ENCODE measurements at places on chromosomes 6 and 20.

GRCh38 chr6:167311286-167311685 is 13.6 kb upstream of the TTLL2 start:
- no peak for DNase-seq

DNA sequence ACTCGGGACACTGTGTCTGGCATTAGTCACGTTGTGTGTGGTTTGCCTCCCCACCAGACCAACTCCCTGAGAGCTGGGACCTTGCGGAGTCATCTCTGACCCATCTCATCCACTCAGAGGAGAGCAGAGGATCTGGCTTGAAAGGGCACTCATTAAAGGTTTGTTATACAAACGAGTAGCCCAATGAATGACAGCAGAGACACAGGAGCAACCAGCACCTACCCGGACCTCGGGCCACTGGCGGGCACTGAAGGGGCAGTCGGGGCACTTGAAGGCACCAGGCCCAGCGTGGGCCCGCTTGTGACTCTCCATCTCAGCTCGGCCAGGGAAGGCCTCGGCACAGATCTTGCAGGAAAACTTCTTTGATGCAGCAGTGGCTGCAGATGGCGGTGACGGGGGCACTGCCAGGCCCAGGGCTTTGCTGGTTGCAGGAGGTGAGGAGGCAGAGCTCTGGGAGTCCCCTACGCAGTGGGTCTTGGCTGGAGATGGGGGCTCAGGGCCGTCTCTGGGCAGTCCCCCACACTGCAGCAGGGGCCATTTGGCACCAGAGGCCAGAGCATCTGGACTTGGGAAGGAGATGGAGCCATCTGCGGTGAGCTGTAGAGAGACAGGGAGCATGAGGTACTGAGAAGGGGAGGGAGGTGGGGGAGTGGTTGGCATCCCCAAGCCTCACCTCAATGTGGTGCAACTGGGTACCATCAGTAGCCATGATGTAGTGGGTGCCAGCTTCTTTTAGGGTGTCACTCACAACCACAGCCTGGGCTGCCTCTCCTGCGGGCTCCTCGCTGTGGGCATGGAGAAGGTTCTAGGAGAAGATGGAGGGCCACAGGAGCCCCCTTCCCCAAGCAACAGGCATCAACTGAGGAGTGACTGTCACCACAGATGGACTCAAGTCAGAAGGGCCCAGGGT is 17.7 kb downstream of the PCIF1 start:
- no peak for DNase-seq

DNA sequence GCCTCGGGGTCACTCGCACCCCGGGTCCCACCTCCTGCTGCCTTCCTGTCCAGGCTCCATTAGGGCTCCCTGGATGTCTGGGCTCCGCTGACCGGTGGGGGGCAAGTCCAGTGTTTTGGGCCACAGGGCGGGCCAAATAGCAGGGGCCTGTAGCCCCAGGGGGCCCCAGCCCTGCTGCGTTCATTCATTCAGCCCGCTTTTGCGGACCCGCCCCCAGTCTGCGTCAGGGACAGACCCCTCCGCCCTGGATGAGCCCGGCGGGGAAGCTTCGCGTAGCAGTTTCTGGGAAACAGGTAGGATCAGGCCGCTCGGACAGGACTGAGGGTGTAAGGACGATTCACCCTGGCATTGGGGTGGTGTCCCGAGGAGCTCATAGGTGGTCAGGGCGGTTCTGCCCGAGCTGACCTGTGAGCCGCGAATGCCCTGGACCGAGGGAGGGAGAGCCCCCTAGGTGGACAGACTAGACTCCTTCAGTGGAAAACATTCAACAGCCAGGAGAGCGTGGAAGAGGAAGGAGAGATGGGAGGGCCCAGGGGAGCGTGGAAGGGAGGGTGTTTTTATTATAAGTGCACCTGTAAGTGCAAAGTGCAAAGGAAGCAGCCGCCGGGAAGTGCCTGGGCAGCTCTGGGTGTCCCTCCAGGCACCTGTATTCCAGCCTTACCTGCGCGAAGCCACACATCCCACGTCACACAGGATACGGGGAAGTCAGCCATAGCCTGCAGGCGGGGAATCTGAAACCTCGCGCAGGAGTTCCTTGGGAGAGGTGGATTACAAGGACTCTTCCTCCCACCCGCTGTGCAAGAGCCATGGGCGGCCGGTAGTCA is 662 bp downstream of the ENTPD6 start:
- peak; percentile 16 for DNase-seq

- no peak for DNase-seq
These were observed 356.0 kb downstream of the BMP2 start for GRCh38 chr20:7123457-7123856.

- DNase-seq = no peak
These were observed 184.9 kb downstream of the GPX5 start for GRCh38 chr6:28710466-28711191.

GRCh38 chr20:52035977-52036376 is 155.6 kb downstream of the ZFP64 start:
- DNase-seq = no peak

DNA sequence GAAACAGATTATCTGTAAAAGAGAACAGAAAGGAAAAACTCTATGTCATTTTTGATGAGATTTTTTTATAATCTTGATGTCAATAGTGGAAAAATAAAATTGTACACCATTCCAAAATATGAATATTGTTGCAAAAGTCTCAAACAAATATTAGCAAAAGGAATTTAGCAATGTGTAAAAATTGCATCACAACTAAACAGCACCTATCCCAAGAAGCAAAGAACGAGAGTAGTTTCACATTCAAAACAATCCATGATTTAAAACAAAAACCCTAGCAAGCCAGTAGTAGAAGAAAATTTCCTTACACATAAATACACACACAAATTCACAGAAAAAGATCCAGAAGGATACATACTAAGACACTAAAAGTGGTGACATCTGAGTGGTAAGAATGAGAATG is 38.4 kb downstream of the LCA5 start:
- no peak for DNase-seq

DNA sequence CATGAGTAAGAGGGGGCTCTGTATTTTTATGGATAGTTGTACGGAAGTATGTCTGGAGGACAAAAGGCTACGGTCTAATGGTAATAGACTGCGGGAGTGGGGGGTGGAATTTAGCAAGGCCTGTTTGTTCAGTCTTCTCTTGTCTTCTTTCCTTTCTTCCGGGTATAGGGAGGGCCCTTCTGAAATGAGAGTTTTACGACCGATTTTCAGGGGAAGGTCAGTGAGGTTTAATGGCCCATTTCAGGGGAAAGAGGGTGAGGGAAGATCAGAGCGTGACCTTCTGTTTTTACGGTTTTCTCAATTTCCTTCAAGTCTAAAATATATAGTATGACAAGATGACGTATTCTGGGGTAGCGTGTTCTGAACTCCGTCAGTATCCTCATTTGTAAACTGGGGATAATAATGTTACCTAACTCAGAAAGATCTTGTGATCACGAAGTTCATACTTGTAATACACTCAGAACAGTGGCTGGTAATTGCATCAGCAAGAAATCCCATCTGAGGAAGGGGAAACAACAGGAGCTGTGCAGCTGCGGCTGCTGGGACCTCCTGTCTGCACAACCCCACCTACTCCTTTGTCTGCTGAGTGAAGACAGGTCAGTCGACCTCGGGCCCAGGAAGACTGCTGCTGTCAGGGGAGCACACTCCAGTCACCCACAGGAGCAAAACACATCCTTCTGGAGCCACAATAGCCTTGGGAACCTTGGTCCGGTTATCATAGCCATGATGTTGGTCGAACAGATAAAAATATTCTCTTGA is 90.4 kb downstream of the MAP3K7 start:
- no peak for DNase-seq

DNA sequence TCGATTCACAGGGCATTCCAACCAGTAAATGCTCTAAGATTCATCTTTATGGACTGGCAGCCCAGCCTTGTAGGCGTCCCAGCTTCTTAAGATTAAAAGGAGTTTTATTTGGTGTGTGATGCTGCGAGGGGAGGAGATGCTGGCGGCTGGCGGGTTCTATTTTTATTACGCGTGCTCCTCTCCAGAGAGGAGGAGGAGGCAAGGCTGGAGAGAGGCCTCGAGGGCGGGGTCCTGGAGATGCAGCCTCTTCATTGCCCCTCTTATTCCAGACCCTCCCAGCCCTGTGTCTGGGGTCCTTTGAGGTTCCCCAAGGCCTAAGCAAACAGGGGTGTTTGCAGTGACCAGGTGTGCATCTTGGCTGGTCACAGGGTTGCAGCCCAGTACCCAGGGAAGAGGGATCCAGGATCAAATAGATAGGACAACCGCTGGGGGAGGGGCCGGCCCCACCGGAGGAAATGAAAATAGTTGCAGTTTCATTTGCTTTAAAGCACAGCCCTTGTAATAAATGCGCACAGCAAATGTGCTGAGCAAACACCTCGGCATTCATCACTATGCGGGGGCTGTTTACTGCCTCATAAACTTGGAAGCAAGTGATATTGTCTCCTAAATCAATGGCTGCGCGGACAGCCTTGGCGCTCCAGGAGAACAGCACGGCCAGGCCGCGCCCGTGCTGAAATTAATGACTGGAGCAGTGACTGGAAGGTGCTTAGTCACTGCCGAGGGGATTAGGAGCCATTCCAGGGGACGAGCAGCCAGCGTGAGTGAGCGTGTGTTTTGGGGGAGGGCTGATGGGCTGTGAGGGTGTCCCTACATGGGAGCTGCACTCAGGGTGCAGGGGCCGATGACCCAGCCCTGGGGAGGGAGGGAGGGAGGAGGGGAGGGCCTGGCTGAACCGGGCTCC is 83.0 kb downstream of the TMEM242 start:
- DNase-seq = no peak

DNA sequence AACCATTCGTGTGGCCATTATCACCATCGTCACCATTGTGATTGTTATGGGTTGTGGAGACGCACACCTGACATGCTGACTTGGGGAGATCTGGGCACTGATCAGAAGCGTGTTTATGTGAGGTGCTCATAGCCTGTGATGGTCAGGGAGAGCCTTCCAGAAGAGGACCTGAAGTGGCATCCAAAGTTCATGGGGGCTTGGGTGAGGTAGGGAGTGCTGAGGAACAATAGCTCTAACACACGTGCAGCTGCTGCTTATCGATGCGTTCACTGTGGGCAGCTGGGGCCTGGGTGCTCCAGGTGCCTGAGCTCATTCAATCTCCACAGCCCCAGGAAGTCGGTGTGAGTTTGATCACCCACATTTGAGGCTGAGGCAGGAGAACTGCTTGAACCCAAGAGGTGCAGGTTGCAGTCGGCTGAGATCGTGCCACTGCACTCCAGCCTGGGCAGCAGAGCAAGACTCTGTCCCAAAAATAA is 227.3 kb downstream of the PREX1 start:
- DNase-seq = no peak

DNA sequence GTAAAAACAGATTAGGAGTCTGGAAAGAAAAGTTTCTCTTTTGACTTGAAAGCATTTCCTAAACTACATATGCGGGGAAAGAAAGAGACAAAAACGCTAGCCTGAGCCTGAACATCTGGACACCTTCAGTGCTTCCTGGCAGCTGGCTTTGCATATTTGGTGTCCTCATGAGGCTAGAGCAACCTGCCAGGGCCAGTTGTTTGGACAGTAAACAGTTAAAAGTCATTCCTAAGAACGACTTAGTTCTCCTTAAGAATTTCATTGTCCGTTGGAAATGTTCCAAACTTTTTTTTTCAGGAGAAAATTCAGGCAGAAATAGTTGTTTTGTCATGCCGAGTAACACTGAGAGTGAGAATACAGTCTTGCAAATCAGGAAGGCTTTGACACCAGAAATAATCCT is 199.8 kb downstream of the SMOC2 start:
- DNase-seq = no peak

GRCh38 chr6:87902383-87902782 is 145.3 kb upstream of the SPACA1 start:
- no peak for DNase-seq

DNA sequence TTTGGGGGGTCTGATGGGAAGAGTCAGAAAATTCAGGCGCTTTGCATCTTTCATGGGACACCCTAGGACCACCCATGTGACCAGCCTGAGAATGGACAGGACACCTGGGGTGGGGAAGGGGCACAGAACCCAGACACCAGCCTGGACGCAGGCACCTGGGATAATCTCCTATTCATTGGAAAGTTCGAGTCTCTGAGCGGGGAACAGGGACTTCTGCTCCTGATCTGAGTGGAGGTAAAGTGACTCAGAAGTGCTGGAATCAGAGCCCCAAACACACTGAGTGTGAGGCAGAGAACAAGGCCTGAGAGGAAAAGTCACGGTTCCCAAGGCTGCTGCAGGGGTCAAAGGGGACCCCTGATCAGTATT is 1.4 kb downstream of the HLA-B start:
- no peak for DNase-seq

DNA sequence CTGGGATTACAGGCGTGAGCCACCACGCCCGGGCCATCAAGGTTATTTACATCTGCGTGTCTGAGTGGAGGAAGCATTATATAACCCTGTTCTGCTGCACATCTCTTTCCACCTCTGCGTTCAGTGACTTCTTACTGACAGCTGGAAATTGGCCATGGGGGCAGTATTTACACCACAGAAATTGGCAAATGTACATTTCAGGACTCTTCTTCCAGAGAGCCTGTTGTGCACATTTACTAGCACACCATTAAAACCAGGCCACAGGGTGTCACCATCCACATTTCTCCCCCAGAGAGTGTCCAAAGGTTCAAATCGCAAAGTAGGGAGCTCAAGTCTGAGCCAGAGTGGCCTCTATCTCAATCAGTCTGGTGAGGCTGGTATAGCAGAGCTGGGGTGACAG is 62.9 kb upstream of the SNX9 start:
- no peak for DNase-seq

- no peak for DNase-seq
These were observed 205.3 kb downstream of the THBS2 start for GRCh38 chr6:169048185-169048864.

DNA sequence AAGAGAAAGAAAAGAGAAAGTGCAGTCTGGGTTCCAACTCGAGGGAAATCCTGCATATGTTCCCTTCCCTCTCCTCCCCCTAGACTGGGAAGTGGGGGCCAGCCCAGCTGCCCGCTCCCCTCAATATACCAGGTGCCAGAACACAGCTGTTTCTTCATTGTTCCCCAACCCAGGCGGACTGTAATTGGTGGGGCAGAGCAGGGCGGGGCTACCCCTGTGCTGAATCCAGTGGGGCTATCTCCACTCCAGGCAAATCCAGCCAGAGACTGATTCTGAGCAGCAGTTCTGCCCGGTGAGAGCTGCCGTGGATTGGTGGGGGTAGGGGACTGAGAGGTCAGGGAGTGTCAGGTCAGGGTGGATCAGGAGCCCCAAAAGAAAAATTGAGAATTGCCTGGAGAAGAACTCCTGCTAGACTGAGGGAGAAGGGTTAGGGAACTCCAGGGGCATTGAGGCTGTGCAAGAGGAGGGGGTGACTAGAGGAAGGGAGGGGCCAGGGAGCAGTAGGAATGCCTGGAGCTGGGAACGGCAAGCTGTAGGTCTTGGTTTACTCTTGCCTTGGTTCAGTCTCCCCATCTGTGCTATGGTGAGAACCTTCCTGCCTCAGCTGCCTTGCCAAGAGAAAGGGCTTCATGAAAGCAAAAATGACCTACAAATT is at the start of gene MYMX:
TSS of gene MYMX (plus strand) at position 250 of the 655 bp plus-strand sequence. CDS start 546 bp downstream, outside the sequence.
- DNase-seq = no peak

- no peak for DNase-seq
These were observed 48.8 kb downstream of the TULP4 start for GRCh38 chr6:158361068-158361467.

DNA sequence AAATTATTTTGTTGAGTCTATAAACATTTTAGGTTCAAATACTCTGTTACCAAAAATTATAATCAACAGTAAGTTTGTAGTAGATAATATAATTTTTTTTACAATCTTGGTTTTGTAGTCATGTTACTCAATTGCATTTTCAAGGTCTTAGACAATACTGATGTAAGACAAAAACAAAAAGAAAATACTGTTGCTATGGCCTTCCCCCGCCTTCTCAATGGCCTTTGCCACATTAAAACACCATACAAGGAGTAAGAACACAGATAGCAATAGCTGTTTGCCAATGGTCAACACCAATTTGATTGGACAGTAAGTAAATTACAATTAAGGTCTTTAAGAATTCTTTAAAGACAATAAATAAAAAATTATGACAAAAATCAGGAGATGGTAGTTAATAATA is 450.2 kb downstream of the CDC5L start:
- DNase-seq = no peak

Data from germinal center (tissue), 1 donor.